ENCODE measurements at places on chromosomes 6 and 20. TPM values are rescaled to one million over a fixed set of nuclear protein-coding genes. Genes with fewer than 3 reads are reported as not detected.

PCSK2 gene
- 7.1 TPM for total RNA-seq

KHDC1L gene
- total RNA-seq, result not detected

ZNF165 gene
- 1.0 TPM for total RNA-seq

DNA sequence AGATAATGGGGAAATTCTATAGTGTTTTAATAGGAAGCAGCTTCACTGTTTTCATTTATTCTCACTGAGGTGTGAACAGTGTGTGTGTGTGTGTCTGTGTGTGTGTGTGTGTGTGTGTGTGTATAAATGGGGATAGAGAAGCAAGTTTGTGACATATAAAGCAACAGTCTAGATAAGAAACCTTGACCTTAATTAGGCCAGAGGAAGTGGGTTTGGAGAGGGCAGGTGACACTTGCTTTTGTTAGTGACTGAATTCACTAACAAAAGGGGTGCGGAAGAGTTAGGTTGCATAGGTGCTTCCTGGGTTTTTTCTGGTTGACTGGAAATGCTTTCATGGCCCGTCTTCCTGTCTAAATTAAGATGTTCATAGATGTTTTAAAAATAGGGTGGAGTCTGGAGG is 515.7 kb upstream of the FLRT3 start:
- no peak for ATAC-seq

DNA sequence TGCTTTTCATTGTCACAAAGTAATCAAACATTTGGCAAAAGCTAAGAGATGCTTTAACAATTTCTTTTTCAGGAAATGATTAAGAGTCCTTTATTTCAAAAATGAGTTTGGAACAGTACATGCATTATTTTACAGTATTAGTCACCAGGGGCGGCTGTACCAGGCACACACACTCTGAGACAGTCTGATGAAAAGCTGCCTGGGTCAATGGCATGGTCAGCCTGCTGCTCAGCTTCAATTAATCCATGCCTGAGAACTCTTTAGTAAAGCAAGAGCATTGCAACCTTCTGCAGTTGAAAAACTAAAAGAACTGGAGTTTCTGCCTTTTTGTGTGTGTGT is 105.5 kb downstream of the TULP4 start:
- ATAC-seq, result peak; percentile 56

- no peak for ATAC-seq
These were observed 346.0 kb upstream of the MARCKS start for GRCh38 chr6:113511100-113511499.

DNA sequence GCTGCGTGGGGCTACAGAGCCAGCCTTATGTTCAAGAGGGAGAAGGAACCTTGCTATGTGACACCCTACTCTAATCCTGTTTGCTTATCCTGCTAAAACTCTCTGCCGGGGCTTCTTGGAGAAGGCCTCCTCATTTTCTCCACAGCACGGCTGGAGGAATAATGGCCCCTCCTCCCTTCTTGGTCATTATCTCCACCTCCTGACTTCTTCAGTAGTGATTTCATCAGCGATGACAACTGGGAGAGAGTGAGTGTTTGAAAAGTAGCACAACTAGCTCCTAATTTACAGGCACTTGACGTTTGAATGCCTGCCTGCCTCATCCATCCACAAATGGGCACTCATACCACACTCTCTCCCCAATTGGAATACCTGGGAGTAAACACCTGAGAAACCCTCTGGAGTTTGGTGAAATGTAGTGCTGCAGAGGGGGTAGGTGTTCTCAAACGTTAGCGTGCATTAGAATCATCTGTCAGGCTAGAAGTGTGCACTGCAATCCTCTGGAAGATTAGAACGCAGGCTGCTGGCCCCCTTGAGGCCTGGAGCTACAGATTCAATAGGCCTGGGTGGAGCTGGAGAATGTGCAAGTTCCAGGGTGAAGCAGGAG is 148.5 kb downstream of the FOXC1 start:
- ATAC-seq, result peak; percentile 40

DNA sequence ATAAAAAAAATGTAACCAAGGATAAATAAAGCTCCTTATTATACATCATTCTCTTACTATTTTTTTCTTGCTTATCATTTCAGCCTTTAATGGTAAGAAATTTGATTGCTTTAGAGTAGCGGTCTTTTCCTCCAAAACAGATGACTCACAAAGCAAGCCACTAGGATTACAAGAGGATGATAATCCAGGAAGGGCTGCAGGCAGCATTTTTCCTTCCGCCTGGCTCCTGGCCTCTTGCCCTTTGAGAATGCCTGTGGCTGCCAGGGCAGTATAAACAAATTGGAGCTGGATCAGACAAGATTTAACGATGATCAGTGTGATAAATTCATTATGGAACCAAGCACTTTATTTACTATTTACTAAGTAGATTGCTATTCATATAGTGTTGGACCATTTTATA is 9.7 kb upstream of the FBXL4 start:
- ATAC-seq, result no peak

- peak; percentile 59 for ATAC-seq
These were observed 533.8 kb upstream of the ID4 start for GRCh38 chr6:19303383-19303782.

Measured in motor neuron (in vitro differentiated cells).